GM23248 (cell line): ENCODE measurements at places on chromosomes 1 and 21. TPM values are rescaled to one million over a fixed set of nuclear protein-coding genes. Genes with fewer than 3 reads are reported as not detected.
A peak's percentile ranks its signal among the peaks of the same experiment; 100 is the strongest.

Gene CYYR1
- not detected in 2 replicates for total RNA-seq

Gene PIGR
- total RNA-seq = not detected in 2 replicates

Gene PALMD
- total RNA-seq = 0.11 TPM in 1 of 2 replicates, not detected in the other

DNA sequence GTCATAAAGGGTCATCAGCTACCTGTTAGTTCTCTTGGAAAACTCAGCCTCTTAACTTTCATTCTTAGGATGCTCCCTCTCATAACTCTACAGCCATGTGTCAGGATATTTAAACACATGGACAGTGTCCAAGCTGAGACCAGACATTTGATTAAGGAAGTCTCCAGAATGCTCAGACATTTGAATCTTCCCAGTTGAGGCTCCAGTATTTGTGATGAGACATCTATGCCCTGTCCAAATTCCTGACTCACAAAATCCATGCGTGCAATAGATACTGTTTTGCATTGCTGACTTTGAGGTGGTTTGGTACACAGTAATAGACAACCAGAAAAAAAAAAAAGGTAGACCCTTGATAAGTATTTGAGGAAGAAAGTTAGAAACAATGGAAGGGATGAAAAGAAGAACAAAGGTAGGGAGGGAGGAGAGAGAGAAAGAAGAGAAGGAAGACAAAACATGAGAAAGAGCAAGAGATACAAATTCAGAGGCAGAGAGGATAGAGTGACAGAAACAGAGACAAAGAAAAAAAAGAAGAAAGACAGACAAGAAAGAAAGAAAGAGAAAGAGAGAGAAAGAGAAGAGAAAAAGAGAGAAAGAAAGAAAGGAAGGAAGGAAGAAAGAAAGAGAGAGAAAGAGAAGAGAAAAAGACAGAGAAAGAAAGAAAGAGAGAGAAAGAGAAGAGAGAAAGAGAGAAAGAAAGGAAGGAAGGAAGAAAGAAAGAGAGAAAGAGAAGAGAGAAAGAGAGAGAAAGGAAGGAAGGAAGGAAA lies 275.5 kb upstream of the PRMT6 start:
- H3K27me3 ChIP-seq = no peaks in the 10 kb centered on the region
- H3K27ac ChIP-seq = peak overlapping the region; percentile 57
- no peaks in the 10 kb centered on the region for H3K36me3 ChIP-seq
- no peak overlapping the region for H3K4me3 ChIP-seq

DNA sequence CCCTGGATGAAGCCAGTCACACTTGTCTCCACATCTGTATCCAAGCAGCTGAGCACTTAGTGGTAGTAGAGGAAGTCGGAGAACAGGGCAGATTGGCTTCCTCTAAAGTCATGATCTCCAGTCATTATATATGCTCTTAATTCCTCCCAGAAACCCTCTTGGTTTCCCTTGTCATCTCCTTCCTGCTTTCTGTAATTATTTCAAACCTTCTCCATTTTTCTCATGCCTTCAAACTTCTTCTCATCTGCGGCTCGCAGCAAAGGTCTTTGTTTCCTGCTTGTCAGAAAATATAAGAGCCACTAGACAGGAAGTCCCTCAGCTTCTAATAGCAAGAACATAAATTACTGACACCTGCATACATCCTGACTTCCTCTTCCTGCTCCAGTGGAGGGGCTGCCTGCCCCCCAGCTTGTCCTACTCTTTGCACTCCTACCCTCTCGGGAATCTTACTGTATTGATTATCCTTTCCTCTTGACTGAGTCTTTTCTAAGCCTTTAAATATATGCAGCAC lies 124.6 kb upstream of the NGF start:
- no peaks in the 10 kb centered on the region for H3K27me3 ChIP-seq
- no peak overlapping the region for H3K4me3 ChIP-seq
- H3K4me1 ChIP-seq = no peaks in the 10 kb centered on the region
- DNase-seq = no peak

DNA sequence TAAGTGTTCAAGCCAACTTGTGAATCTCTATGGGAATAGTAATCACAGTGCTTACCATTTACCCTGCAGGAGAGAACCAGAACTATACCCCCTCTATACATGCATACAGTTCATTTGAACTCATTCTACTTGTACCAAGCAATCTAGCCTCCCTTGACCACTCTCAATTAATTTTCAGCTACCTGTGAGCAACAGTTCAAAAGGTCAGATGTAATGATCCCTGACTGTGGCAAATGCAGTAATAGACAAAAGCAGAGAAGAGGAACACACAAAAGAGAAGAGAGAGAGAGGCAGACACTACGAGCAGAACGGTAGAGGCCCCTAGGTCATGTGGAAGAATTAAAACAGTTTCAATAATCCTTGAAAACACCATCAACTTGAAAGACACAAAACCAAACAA lies 52.8 kb downstream of the FMO4 start:
- no peak overlapping the region for H3K27ac ChIP-seq
- no peaks in the 10 kb centered on the region for H3K27me3 ChIP-seq
- no peak overlapping the region for H3K4me3 ChIP-seq
- H3K4me1 ChIP-seq = no peaks in the 10 kb centered on the region
- no peak for DNase-seq

DNA sequence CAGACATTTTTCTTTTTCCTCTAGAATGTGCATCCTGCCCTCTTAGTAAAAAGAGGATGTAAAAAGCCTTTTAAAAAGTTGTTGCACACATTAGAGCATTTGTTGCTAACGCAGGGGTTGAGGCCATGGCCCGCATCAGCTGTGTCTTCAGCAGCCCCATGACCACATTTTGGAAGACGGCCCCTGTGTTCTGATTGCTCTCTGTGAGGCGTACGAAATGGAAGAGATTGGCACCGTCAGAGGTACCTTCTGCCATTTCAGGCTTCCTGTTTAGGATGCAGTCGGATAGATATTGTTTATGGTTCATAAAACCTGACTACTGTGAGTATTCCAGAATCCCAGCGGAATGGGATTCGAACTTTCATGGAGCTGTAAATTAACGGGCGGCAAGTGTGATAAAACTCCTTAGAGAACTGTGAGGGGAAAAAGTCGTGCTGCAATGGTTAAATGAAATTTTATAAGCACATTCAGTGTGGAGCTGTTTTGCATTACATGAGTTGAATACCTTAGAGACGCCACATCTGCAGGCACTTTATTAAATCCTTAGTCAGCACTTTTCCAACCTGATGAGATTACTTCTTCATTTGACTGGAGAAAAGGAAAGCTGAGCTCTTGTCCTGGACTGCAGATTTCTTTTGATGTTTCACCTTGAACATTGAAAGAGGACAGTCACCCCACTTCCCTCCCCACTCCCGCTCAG lies 273.9 kb downstream of the TM2D1 start:
- H3K36me3 ChIP-seq = no peaks in the 10 kb centered on the region
- H3K4me1 ChIP-seq = peaks cover 14% of the 10 kb centered on the region
- H3K4me3 ChIP-seq = no peak overlapping the region

DNA sequence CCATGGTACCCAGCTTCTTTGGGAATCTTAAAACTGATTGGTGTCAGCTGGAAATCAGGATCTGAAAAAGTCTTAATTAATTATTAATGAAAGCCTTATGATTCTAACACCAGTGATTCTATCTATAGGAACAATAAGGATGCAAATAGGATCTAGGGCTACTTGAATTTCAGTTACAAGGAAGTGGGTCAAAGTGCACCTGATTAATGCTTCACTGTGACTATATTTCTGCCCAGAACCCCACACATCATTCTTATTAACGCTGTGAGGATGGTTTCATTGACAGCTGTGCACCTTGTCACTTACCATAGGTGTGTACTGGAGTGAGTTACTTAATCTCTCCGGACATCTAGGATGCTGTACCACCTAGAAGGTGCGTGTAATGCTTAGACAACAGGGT lies 99.8 kb upstream of the ETV3 start:
- H3K4me3 ChIP-seq = no peak overlapping the region
- no peaks in the 10 kb centered on the region for H3K27me3 ChIP-seq
- no peak overlapping the region for H3K27ac ChIP-seq
- no peaks in the 10 kb centered on the region for H3K4me1 ChIP-seq

DNA sequence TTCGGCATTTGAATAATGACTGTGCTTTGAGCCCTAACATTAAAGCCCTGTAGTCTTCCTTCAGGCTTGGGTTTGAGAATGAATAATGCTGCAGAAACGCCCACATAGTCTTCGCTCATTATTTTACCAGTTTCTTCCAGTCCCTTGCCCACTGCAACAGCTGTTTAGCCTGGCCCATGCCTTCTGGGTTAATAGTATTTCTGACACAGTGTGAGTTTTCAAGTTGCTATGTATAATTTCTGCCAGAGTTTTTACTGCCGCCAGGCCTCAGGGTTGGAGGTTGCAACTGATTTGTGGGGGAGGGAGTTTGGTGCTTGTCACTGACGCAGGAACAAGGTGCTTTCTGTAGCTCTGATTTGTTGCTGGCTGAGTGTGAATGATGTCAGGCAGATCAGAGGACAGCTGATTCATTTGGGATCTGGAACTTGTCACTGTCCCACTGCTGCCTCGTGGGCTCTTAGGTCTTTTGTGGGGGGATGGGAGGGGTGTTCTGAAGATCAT lies 109.8 kb downstream of the MAST2 start:
- H3K4me3 ChIP-seq = peak overlapping the region; percentile 67
- peak; percentile 98 for DNase-seq
- peaks cover 26% of the 10 kb centered on the region for H3K4me1 ChIP-seq
- H3K36me3 ChIP-seq = no peaks in the 10 kb centered on the region

DNA sequence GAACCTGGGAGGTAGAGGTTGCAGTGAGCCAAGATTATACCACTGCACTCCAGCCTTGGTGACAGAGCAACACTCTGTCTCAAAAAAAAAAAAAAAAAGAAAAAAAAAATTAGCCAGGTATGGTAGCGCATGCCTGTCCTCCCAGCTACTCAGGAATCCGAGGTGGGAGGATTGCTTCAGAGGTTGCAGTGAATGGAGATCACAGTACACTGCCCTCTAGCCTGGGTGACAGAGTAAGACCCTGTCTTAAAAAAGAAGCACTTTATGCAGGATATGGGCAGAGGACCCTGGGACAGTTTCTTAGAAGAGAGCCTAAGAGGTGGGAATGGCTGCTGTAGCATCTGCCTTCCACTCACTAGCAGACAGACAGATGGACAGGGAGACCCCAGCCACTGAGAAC lies 23.0 kb downstream of the IQGAP3 start:
- no peak overlapping the region for H3K27ac ChIP-seq
- DNase-seq = no peak
- H3K27me3 ChIP-seq = no peaks in the 10 kb centered on the region
- no peaks in the 10 kb centered on the region for H3K36me3 ChIP-seq
- peaks cover 11% of the 10 kb centered on the region for H3K4me1 ChIP-seq

GRCh38 chr21:45805321-45805720 lies 161.8 kb downstream of the PCBP3 start:
- no peaks in the 10 kb centered on the region for H3K36me3 ChIP-seq
- H3K4me3 ChIP-seq = no peak overlapping the region
- H3K27ac ChIP-seq = no peak overlapping the region
- DNase-seq = no peak
- H3K27me3 ChIP-seq = no peaks in the 10 kb centered on the region

GRCh38 chr1:43760745-43761317 lies 53.5 kb downstream of the ST3GAL3 start:
- no peak for DNase-seq
- no peaks in the 10 kb centered on the region for H3K36me3 ChIP-seq
- H3K27ac ChIP-seq = no peak overlapping the region
- H3K4me1 ChIP-seq = peaks cover 10% of the 10 kb centered on the region
- H3K4me3 ChIP-seq = no peak overlapping the region

GRCh38 chr1:12654657-12655056 lies 10.8 kb downstream of the AADACL4 start:
- no peak overlapping the region for H3K27ac ChIP-seq
- H3K36me3 ChIP-seq = no peaks in the 10 kb centered on the region
- H3K27me3 ChIP-seq = no peaks in the 10 kb centered on the region
- no peaks in the 10 kb centered on the region; the same call in 1 of the 2 replicates for H3K4me1 ChIP-seq

DNA sequence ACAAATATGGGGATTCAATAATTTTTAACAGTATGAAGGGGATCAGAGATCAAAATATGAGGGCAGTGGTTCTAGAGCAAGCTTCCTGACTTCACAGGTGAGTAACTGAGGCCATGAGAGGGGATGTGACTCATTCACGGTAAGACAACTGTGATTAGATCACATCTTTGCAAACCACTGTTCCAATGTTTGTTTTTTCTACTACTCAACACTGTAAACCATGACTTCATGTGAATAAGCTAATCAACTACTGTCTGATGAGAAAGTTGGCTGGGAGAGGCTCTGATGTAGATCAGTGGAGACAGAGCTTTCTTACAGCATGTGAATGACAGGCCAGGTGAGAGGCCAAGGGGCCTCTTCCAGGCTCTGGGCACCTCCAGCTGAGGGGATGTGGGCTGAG lies 84.7 kb downstream of the BRINP2 start:
- H3K27ac ChIP-seq = no peak overlapping the region
- DNase-seq = peak; percentile 44
- H3K4me3 ChIP-seq = no peak overlapping the region
- H3K27me3 ChIP-seq = 0 out of 2 replicates have a peak, but pooled peaks cover 5% of the 10 kb centered on the region

DNA sequence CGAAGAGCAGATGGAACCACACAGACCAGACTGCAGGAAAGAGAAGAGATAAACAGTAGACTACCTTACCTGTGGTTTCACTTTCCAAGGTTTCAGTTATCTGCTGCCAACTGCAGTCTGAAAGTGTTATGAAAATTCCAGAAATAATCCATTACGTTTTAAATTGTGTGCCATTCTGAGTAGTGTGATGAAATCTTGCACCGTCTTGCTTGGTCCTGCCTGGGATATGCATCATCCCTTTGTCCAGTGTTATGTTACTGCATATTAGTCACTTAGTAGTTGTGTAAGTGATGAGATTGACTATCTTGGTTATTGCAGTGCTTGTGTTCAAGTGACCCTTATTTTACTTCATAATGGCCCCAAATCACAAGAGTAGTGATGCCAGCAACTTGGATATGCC lies 33.9 kb downstream of the DNAJC6 start:
- no peaks in the 10 kb centered on the region for H3K27me3 ChIP-seq
- peak overlapping the region; percentile 41; the same call in 1 of the 2 replicates for H3K27ac ChIP-seq

DNA sequence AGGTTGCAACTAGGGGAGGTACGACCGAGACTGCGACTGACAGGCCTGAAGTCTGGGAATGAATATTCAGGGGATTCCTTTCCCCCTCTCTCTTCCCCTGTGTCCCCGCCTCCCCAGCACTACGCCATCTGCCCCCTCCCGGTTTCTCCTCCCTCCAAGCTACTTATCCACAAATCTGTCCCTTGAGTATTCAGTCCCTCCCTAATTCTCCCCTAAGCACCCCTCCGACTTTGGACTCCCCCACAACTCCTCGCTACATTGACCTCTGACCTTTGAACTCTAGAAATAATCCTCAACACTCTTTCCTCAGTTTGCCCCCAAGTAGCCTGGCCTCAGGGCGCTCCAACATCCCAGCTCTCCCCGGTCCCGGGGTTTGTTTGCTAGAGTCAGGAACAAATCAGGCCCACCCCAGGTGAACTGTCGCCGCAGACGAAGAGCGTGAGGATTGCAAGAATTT lies 393 bp downstream of the LYSMD1 start:
- H3K27ac ChIP-seq = peak overlapping the region; percentile 61
- H3K27me3 ChIP-seq = no peaks in the 10 kb centered on the region
- H3K4me3 ChIP-seq = peak overlapping the region; percentile 90
- peaks cover 16% of the 10 kb centered on the region; the same call in 1 of the 2 replicates for H3K36me3 ChIP-seq
